Natural killer cell treated with Interleukin-12 subunit alpha and Interleukin-12 subunit beta and Interleukin-15 and Interleukin-18, amount 100 ng/mL, for 72 hours (primary cell): ENCODE measurements at places on chromosomes 11 and 22.

DNA sequence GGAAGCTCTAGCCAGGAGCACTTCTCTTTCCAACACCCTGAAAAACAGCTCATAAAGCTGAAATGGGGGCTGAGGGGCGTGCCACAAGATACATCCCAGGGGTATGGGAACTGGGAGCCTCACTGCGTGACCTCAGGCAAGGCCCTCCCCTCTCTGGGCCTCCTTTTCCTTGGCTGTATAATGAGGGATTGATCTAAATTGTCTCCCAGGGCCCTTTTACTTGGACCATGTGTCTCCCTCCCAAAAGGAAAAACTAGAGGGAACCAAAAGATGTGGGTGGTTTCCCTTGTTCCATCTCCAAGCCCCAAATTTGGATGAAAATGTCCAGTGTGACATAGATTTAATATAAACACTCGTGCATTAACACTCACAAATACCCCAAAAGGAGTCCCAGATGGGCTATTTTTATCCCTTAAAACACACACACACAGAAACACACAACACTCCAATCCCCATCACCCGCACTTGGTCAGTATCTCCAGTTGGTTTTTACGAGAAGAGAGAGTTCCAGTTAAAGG lies 25.9 kb upstream of the SMTN start:
- DNase-seq: no peak

GRCh38 chr11:21628641-21629040 lies 564.2 kb upstream of the ANO5 start:
- no peak for DNase-seq

- no peak for DNase-seq
Measured at GRCh38 chr11:77784572-77784971, 36.0 kb downstream of the RSF1 start.

GRCh38 chr11:122723106-122723505 lies 67.6 kb downstream of the UBASH3B start:
- no peak for DNase-seq

GRCh38 chr11:40292721-40293508 lies 1166.5 kb downstream of the LRRC4C start:
- DNase-seq: no peak

DNA sequence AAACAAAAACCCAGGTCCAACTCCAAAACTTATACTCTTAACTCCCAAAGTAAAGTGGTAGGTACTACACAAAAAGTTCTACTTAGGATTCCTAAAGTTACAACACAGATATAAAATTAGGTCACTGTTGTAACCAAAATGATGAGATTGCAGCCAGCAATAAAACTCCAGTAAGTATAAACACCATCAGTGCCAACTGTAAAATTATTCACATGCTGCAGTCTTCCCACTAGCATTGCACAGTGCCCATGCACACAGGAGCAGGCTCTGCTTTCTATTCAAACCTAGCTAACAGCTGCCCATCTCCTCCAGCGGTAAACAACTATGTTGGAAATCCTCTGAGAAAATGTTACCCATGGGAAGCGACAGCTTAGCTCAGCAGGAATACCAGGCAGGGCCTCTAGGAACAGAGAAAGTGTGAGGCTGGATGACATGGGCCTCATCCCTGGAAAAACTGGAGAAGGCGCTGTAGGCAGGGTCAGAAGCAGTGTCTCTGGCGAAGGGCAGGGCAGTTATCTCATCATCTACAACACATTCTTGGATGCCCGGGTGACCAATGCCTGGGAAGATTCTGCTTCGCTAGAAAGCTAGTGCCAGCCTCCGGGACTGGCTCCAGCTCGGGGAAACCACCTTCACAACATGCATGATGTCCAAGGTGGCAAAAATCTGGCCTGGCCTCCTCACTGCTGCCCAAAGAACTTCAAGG lies 9.1 kb downstream of the CPT1A start:
- no peak for DNase-seq

DNA sequence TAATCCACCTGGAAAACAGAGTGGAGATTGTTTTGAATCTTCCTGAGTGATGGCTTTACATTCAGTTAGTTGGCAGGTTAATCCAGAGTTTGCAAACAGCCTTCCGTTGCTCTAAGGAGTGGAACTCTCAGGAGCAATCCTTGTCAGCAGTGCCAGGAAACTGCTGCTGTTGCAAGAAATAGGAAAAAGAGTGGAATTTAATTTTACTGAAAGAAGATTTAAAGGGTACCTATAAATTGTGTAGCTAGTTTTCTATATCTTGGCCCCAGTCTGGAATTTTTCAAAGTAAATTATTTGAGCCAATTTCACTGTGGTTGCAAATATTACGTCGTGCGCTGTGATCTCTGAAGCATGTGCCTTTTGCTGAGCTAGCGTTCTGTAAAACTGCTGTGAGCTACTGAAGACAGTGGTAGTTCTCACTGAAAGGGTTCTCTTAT lies 55.5 kb upstream of the SLC5A12 start:
- DNase-seq: no peak
